AG09309 (cell line): ENCODE measurements at places on chromosomes 11 and 22.

DNA sequence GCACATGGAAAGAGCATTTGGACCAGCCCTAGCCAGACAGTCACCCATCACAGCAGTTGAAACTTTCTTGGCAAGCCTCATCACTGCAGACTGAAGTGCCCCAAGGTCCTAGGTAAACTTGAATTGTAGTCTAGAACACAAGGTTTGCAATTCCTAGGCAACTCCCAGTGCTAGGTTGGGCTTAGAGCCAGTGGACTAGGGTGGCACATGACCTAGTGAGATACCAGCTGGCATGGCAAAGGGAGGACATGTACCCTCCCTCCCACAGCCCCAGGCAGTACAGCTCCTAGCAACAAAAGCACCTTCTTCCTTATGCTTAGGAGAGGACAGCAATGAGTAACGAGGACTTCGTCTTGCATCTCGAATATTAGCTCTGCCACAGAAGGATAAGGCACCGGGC, 889.5 kb downstream of the JRKL start:
- no peak for DNase-seq

- DNase-seq: no peak
Observed at GRCh38 chr11:122341477-122341876, 225.5 kb upstream of the BLID start.

DNA sequence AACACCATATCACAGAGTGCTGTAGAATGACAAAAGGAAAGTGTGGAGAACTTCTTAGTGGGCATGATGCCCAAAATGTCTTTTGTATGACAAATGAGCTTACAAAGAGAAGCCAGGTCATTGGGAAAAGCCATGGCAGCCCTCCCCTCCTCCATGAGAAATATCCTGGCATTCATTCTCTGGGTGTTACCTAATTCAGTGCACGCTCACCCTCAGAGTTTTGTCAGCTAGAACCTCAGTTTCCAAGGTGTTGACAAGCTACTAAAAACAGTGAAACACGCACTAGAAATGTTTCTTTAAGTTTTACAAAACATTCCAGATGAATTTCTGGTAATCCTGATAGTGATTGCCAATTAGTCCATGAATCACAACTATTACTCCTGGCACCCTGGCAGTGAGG, 105.4 kb upstream of the FSHB start:
- DNase-seq: no peak

GRCh38 chr11:46249938-46250744, 27.3 kb upstream of the CREB3L1 start:
- DNase-seq: no peak

DNA sequence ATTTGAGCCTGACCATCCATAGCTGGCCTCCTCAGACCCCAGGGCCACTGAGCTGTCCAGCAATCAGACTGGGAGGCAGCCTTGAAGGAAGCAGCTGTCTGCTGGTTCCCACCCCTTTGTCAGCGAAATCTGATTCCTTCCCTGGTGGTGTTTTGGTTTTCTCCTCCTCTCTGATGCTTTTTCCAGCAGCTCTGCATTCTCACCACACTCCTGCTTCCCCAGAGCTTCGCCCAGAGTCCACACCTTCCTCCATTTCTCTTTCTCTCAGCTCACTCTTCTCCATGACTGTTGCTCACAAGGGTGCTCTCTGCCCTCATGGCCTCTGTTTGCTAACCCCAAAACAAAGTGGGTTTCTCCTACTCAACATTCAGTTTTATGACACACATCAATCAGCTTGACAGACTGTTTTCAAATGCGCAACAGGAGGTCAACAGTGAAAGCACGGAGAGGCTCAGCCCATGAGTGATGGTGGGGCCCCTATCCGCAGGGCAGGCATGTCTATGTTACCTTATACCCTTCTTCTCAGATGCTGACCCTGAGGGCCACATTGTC, 130.6 kb upstream of the MTNR1B start:
- DNase-seq: no peak

- DNase-seq: no peak
Observed at GRCh38 chr11:13298765-13299164, 21.2 kb downstream of the BMAL1 start.

DNA sequence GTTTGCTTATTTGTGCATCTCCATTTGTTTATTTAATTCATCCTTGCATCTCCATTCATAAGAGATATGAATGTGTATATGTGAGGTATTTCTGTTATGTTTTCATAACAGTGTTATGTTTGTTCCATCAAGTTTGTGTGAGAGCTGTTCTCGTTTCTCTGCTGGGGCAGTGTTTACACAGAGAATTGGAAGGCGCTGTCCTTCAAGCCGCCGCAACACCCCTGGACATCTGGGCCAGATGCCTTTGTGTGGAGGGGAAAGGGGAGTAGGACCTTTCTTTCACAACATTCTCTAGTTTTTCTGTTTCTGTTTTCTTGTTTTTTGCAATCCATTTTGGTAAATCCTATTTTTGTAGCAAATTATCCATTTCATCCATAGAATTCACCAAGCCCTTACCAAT, 7.0 kb upstream of the TM7SF2 start:
- DNase-seq: no peak
